ENCODE measurements at places on chromosomes 7 and 10.

GRCh38 chr10:29409241-29410054 lies 120.6 kb downstream of the LYZL1 start:
- peak; percentile 93 for ATAC-seq

- ATAC-seq: no peak
These were observed 84.4 kb downstream of the WNT2 start for GRCh38 chr7:117238472-117238871.

DNA sequence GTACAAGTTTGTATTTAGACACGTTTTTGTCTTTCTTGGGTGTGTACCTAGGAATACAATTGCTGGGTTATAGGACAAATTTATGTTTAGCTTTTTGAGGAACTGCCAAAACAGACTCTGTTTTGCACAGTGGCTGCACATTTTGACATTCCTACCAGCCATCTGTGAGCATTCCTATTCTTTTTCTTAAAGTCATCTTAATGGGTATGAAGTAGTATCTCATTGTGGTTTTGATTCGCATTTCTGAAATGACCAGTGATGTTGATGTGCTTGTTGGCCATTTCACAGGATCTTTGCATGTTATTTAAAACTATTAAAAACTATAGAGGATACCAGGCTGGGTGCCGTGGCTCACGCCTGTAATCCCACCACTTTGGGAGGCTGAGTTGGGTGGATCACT lies 32.6 kb upstream of the IL15RA start:
- ATAC-seq: no peak

DNA sequence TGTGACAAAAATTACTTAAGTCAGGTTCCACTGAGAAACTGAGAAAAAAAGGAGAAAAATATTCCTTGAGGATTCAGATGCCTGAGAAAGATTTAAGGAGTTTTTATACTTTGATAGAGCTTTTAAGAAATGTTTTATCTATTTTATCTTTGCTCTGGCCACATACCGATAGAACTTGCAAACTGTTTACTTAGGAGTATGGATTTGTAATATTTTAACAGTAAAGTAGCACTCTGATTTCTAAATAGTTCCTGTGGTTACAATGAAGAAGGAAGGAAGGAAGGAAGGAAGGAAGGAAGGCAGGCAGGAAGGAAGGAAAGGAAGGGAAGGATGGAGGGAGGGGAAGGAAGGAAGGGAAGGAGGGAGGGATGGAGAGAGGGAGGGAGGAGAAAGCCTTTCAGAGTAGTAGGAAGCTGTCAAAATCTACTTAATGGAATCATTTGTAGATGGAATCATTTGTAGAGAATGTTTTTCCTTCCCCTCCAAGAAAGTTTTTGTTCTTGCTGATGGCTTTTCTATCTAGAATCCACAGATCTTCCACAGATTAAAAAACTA lies 489.0 kb upstream of the ANKRD30A start:
- ATAC-seq: no peak
